Activated naive CD4-positive, alpha-beta T cell treated with anti-CD3 and anti-CD28 coated beads for 36 hours (primary cell): ENCODE measurements at places on chromosomes 5 and 9.

GRCh38 chr5:6840136-6840793 is 127.0 kb downstream of the TENT4A start:
- no peak for DNase-seq

DNA sequence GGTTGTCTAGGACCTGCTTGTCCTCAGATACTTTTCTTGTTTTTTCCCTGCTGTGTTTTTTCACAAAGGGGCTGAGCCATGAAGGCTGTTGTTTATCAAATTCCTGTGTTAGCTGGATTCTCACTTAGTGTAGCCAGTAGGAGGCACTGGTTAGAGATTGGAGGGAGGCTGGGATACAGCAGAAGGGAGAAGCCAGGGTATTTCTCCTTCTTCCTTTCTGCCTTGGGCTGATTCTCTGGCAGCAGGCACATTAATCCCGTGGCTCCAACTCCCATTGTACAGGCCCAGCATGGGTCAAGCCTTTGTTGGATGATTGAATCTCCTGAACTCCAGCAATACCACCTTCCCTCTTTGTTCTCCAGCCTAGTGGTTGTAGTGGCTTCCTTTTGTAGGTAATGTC is 46.4 kb upstream of the FAM170A start:
- no peak for DNase-seq

DNA sequence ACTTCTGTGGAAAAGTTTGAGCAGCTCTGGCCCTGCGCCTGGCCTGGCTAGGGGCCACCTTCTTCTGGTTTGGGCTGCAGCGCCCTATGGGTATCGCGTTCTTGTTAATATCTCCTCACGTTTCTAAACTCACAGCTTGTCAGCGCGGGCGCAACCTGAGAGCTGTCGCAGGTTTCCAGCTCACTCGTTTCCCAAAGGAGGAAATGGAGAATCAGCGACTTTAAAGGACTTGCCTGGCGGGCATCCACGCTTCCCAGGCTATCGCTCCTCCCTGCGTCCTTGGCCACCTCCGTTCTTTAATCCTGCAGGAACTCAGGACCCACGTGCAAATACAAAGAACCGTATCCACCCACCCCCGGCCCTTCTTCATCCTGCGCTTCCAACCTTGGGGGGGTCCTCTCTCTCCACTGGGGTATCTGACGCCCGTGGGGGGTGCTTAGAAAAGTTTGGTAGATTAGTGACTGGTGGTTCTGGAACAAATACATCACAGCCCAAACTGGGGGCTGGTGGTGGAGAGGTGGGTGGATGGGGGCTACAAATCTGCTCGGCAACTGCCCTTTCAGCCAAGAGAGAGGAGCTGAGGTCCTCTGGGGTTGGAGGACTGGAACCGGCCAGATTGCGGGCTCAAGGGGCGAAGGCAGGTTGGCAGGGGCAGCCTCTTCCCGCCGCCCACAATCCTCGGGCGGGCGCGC is 578 bp upstream of the PSAT1 start:
- DNase-seq, result peak; percentile 41

- no peak for DNase-seq
Observed at GRCh38 chr5:174111287-174111973, 65.9 kb downstream of the NSG2 start.

DNA sequence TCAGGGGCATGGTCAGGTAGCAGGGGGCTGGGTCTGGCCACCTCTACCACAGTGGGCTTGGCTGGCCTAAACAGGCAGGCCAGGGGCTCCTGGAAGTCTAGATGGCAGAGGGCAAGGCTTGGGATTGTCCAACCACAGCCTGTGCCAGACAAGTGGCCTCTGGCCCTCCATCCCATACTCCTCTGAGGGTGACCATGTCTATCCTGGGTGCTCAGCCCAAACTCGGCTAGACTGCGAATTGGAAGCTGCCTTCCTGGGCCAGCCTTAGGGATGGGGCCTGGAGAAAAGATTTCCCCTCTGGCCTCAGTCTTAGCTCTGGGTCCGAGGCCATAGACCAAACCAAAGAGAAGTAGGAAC is 110.5 kb downstream of the PHF2 start:
- DNase-seq, result no peak
